ENCODE measurements at places on chromosomes 6 and 20. TPM values are rescaled to one million over a fixed set of nuclear protein-coding genes. Genes with fewer than 3 reads are reported as not detected.

- DNase-seq, result no peak
Observed at GRCh38 chr20:63934271-63935068, 21.7 kb downstream of the UCKL1 start.

DNA sequence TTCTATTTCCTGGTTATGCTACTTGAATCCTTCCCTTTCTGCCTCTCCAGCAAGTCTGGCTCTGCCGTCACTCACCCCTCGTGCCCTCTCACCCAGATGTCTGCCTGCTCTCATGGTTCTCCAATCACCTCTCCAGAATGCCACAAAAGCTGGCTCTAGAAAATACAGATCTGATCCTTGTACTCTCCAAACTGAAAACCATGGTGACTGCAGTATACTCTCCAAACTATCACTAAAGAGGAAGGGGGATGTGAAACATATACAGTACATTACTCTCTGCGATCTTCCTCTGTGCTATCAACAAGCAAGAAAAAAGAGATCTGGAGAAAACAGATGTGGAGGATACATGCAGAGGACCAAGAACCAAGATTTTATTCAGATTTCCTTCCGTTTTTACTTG lies 91.1 kb downstream of the ATXN1 start:
- no peak for DNase-seq

The ZNF184 gene
- polyA plus RNA-seq, result 1.8 TPM

The C20orf204 gene
- 0.06 TPM for polyA plus RNA-seq

Data from BJ (cell line).